ENCODE measurements at places on chromosomes 6 and 20. TPM values are rescaled to one million over a fixed set of nuclear protein-coding genes. Genes with fewer than 3 reads are reported as not detected.

KCNK15 gene
- not detected for total RNA-seq

PHACTR3 gene
- total RNA-seq = not detected

PLCB4 gene
- 1.8 TPM for total RNA-seq

CASS4 gene
- total RNA-seq = 2.4 TPM

OXT gene
- total RNA-seq = not detected

BPI gene
- total RNA-seq = not detected

HRH3 gene
- not detected for total RNA-seq

RPN2 gene
- 211 TPM for total RNA-seq

PPP1R3G gene
- 0.59 TPM for total RNA-seq

TGM3 gene
- total RNA-seq = not detected

POU5F1 gene
- not detected for total RNA-seq

CD2AP gene
- 7.9 TPM for total RNA-seq

PAX1 gene
- total RNA-seq = not detected

ENPP3 gene
- 1.5 TPM for total RNA-seq

BPIFB4 gene
- not detected for total RNA-seq

SPDEF gene
- total RNA-seq = not detected

MOCS1 gene
- total RNA-seq = 11.3 TPM

TSPO2 gene
- total RNA-seq = not detected

FGD2 gene
- total RNA-seq = not detected

ATXN1 gene
- 8.2 TPM for total RNA-seq

C6orf15 gene
- total RNA-seq = not detected

MYH7B gene
- total RNA-seq = 0.15 TPM

TCP11 gene
- total RNA-seq = 0.15 TPM

ADGRF1 gene
- total RNA-seq = not detected

ASIP gene
- not detected for total RNA-seq

HCK gene
- not detected for total RNA-seq

PARD6B gene
- 0.15 TPM for total RNA-seq

UBD gene
- total RNA-seq = not detected

ESR1 gene
- total RNA-seq = under 0.01 TPM

DAAM2 gene
- total RNA-seq = 7.9 TPM

CHD6 gene
- total RNA-seq = 7.0 TPM

MUC21 gene
- not detected for total RNA-seq

MUC22 gene
- total RNA-seq = not detected

PXDC1 gene
- 40.9 TPM for total RNA-seq

DNAH8 gene
- not detected for total RNA-seq

TTK gene
- total RNA-seq = 43.0 TPM

ZNF311 gene
- total RNA-seq = 0.74 TPM

ZBTB46 gene
- total RNA-seq = 1.2 TPM

CNR1 gene
- total RNA-seq = 0.45 TPM

AGPAT4 gene
- 6.2 TPM for total RNA-seq
